ENCODE measurements at places on chromosomes 1 and 21. TPM values are rescaled to one million over a fixed set of nuclear protein-coding genes. Genes with fewer than 3 reads are reported as not detected.

GRCh38 chr1:29984862-29985605 is 738.4 kb downstream of the MATN1 start:
- no peak for DNase-seq

DNA sequence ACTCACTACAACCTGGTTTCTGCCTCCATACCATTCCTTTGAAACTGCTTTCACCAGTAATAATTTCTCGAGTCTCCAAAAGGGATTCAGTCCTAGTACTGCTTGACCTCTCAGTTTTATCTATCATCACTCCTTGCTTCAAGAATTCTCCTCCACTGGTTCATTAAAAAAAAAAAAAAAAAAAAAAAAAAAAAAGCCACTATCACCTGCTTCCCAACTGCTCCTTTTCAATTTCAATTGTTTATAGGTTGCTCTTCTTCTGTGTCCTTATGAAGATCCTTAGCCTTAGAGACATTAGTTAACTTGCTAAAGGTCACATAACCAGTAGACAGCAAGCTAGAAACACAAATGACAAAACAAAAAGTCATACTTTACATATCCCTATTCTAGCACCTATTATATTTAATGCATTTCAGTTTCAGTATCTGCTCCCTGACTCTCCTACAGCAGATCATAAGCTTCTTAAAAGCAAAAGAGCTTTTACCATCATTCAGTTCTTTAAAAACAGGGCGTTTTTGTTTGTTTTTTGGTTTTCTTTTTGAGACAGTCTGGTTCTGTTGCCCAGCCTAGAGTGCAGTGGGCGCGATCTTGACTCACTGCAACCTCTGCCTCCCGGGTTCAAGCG is 7.1 kb downstream of the NRDC start:
- DNase-seq, result no peak

- no peak for DNase-seq
Observed at GRCh38 chr21:16832791-16833190, 680.1 kb upstream of the CXADR start.

DNA sequence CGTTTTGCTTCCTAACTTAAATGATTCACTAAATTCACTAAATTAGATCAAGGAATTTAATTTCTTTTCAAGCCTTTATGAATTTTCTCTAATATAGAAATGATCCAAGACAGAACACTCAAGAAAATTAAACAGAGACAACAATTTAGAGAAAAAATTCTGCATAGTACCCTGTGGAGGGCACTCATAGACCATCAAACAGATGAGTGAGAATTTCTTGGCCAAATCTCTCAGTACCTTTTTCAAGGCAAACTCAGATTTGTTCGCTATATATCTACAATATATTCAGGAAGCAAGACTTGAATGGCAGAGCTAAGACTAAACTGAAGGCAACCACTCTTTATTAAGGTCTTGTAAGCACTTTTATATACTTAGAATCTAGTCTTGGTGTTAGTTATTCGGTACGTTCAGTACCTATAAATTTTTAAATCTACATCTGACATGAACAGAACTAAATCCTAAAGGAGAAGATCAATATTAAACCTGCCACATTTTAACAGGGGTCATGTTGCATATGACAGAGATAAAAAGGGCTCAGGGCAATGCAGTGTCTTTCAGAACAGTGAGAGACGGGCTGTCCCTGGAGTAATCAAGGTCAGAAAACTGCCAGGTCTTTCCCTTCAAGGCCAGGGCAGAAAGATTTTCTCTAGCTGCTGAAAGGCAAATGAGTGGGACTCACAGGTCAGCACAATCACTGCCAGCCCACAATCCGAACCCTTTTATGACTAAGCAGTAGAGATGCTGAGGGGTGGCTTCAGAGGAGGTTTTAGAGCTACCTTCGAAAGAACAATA is 118.8 kb upstream of the TMPRSS15 start:
- DNase-seq, result no peak

GRCh38 chr1:213738658-213739057 is 249.1 kb upstream of the PROX1 start:
- no peak for DNase-seq

DNA sequence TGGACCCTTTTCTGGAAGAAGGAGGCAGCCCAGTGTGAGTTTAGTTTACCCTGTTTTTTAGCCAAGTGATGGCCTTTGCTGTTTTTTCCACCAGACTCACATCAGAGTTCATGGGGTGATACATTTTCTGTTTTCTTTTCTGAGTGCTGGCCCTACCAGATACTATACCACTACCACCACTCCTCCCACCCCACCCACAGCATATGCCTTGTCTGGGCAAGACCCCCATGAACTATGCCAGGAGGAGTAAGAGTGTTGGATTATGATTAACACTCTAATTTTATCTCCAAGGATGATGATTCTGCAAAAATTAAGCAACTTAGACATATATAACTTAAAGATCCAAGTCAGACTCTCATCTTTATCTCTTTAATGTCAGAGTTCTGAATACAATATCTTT is 26.1 kb downstream of the FABP3 start:
- DNase-seq, result no peak

DNA sequence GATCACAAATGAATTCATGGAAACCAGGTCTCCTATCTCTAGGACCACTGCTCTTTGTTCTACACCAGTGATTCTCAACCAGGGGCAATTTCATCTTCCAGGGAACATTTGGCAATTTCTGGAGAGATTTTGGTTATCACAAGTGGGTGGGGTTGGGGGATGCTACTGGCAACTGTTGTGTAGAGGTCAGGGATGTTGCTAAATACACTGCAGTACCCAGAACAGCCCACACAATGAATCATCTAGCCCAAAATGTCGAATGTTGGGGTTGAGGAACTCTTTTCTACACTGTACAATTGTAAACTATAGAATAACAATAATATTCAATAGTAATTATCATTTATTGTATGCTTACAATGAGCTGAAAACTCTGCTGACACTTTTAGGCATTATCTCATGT is 55.7 kb upstream of the UBE2U start:
- no peak for DNase-seq

DNA sequence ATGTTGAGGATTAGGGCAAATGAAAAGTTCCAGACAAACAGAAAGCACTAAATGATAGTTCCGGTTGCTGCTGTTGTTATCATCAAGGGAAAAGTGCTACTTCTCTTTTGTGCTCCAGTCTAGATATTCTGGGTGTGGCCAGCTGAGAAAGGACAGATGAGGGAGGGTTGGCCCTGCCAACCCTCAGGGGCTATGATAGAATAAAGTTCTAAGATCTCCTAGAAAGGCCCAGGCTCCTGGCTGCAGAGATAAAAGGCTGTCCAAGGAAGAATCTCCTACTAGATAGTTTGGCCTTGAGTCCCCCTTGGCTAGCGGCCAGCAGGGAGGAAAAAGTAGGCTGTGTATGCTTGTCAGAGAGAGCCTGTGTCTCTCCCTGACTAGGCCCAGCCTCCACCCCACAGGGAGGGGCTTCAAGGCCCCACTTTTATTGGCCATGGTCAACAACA is 31.5 kb downstream of the RIMS3 start:
- DNase-seq, result no peak

The AMY2B gene
- total RNA-seq, result 14.2 TPM

The IL20 gene
- total RNA-seq, result 0.28 TPM

The ELAPOR1 gene
- total RNA-seq, result 10.2 TPM

The PLA2G4A gene
- total RNA-seq, result 4.9 TPM

The AZIN2 gene
- 2.5 TPM for total RNA-seq

The TNNT2 gene
- not detected for total RNA-seq

The ATP1A2 gene
- not detected for total RNA-seq

The GRHL3 gene
- total RNA-seq, result 0.28 TPM

The WNT4 gene
- not detected for total RNA-seq

The CLEC20A gene
- not detected for total RNA-seq

The TRIM45 gene
- total RNA-seq, result 0.30 TPM

The RAB42 gene
- not detected for total RNA-seq

Measured in activated T-cell treated with anti-CD3 and anti-CD28 coated beads, Interleukin-2, amount 50 U/mL, for 72 hours (primary cell).